ENCODE measurements at places on chromosomes 11 and 22. TPM values are rescaled to one million over a fixed set of nuclear protein-coding genes. Genes with fewer than 3 reads are reported as not detected.

- DNase-seq: no peak
Measured at GRCh38 chr11:970319-970871, 44.7 kb downstream of the AP2A2 start.

DNA sequence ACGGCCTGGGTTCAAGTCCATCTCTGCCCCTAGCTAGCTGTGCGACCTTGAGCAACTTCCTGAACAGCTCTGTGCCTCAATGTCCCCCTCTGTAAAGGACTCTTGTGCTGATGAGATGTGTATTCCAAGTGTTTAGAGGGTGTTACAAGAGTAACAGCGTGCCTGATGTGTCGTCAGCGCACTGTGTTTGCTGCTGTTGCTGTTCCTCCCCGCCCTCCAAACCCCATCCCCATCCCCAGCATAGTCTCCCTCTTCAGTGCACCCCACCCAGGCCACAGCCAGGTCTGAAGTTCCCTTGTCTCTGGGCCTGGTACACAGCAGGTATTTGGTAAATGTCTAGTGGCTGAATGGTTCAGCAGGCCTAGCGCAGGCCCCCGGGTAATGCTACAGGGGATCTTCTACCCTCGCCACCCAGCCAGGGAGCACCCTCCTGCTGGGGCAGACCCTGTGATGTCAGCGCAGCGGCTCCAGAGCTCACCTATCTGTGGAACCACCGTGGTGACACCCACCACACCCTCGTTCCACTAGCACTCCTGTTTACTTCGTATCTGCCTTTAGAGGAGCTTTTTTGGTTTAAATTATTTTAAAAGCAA lies 10.3 kb downstream of the CBX7 start:
- DNase-seq: no peak

GRCh38 chr22:24145446-24146193 lies 35.7 kb upstream of the SUSD2 start:
- DNase-seq: peak; percentile 47

Gene TMPRSS5
- 0.58 TPM for total RNA-seq

Gene P2RY2
- 5.6 TPM for total RNA-seq

Gene ACR
- total RNA-seq: 4.9 TPM

All from endothelial cell of umbilical vein (primary cell).